ENCODE measurements at places on chromosomes 1 and 21.

GRCh38 chr1:220908757-220909156 is 29.5 kb downstream of the HLX start:
- no peak for DNase-seq

DNA sequence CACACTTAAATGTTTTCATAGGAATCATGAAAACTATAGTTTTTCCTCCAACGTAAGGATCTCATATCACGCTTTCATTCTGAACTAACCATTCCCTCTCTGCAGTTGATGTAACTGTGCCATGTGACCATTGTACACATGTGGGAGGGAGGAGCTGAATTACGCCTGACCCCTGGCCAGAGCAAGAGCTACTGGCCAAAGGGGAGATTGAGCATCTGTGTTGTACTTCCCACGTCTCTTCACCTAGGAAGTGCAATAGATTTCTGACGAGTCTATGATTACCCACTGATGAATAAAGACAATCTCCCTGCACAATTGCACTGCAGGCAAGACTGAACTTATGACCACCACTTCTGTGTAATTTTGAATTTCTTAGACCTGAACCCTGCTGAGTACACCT is 24.0 kb downstream of the PTPRC start:
- no peak for DNase-seq

- no peak for DNase-seq
These were observed 36.3 kb downstream of the TNNI3K start for GRCh38 chr1:74271503-74271902.

GRCh38 chr1:56551691-56552090 is 27.7 kb downstream of the PLPP3 start:
- DNase-seq = no peak

GRCh38 chr1:219926363-219926998 is 1.9 kb downstream of the SLC30A10 start:
- no peak for DNase-seq

DNA sequence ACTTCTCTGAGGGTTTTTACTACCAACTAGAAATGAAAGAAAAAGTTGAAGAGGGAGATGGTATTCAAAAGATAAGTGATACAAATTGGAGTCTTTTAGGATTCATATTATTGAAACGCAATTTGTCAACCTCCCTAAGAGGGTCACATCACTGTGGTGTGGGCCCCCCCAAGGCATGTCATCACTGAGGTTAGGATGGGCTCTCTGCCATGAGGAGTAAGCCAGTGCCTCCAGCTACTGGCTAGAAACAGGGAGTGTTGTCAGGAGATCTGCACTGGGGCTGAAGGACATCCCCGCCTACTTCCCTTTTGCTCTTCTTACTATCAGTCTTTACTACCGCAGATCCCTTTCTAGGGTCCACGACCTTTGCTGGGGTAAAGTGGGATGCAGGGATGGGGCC is 25.9 kb downstream of the ITSN1 start:
- DNase-seq = no peak

Data from stimulated activated CD8-positive, alpha-beta memory T cell treated with anti-CD3 and anti-CD28 coated beads, Interleukin-15, amount 100 ng/mL, for 24 hours (primary cell).